HFFc6 (cell line): ENCODE measurements at places on chromosomes 5 and 9. TPM values are rescaled to one million over a fixed set of nuclear protein-coding genes. Genes with fewer than 3 reads are reported as not detected.
A peak's percentile ranks its signal among the peaks of the same experiment; 100 is the strongest.

DNA sequence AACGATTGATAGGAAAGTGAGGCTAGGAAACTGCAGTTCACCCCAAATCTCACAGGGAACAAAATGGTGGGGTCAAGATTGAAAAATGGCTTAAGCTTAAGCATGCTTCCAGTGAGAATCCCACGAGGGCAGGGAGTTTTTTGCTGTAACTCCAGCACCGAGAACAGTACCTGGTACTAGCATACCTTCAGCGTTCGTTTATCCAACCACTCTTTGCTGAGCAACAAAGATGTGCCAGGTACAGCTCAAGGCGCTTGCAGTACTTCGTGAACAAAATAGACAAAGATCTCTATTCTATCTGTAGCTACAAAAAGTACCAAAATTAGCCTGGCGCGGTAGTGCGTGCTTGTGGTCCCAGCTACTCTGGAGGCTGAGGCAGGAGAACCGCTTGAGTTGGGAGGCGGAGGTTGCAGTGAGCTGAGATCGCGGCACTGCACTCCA, 778 bp upstream of the PPP6C start:
- DNase-seq = no peak

- DNase-seq = no peak
These were observed 19.0 kb downstream of the NACC2 start for GRCh38 chr9:136075881-136076678.

DNA sequence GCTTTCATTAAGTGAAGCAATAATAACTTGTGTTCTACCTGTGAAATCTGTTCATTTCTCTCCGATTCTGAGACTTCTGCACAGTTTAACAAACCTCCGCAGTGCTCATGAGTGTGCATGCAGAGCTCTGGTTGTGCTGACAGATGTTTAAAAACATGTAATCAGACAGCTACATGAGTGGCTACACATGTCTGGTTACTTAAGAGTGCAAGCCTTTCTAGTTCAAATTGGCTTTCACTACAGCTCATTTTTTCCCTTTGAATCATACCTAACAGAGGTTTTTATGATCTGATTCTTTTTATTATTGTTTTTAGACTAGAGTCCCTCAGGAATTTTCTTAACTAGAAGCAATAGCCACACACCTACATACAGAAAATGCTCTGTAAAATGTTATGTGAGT, 310.2 kb downstream of the ARRDC3 start:
- peak; percentile 62 for DNase-seq

DNA sequence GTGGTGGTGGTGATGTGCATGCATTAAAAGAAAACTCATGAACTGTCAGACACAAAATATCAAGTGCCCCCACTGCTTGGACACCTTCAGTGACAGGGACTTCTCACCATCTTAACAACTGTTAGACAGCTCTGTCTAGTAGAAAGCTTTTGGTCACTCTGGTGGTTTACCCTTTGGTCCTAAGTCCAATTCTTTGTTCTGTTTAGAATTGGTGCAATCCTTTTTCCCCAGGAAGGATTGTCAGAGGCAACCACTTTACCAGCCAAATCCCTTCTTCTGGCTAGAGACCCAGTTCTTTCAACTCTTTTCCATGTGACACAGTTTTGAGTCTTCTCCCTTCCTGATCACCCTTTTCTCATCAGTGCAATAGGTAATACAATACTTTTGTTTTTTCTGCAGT, 140.2 kb downstream of the SEC61B start:
- DNase-seq = no peak

DNA sequence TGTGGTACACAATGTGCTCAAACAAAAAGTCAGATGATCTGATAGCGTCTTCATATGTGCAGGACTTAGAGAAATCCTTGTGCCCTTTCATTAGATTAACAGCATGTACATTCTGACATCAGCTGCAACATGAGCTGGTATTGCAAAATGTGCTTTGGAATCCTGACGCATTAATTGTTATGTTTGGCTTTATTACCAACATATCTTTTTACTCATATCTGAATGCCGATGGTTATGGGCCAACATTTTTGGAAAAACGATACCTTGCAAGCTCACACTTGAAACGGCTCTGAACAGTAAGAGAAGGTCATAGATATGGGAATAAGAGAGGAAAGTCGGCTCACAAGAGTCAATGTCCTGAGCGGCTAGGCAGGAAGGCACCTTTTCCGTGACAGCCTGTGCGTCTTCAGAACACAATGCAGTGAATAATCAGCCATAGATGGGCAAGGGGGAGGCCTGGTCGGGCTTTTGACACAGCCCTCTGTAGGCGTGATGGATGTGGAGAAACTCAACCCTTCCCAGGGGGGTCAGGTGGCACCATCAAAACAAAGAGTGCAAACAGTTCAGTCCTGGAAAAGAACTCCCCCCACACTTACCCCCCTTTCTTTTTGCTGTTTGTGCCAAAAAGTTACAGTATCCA, 36.4 kb upstream of the GAS1 start:
- DNase-seq = peak; percentile 74

- DNase-seq = peak; percentile 69
These were observed 26.3 kb downstream of the FAF2 start for GRCh38 chr5:176474476-176474875.

DNA sequence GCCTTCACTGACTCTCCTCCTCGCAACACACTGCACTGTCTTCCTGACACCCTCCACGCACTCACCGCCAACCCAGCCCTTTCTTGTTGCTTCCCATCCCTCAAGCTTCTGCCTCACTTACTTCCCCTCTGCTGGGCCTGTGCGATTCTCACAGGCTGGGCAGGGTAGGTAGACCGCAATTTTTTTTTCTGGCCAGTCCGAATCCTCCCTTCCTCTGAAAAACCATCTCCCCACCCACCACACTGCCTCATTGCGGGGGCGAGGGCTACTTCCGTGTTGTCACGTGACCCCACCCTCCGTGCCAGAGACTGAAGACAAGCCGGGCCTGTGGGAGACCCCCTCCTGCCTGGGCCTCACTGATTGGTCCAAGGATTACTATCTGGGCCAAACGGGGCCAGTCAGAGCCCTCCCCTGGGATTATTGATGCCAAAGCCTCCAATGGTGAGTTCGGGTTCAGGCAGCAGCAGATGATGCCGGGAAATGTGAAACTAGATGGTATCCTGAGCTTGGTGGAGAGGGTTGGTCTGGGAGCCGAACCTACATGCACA, 73.1 kb downstream of the STK10 start:
- no peak for DNase-seq

DNA sequence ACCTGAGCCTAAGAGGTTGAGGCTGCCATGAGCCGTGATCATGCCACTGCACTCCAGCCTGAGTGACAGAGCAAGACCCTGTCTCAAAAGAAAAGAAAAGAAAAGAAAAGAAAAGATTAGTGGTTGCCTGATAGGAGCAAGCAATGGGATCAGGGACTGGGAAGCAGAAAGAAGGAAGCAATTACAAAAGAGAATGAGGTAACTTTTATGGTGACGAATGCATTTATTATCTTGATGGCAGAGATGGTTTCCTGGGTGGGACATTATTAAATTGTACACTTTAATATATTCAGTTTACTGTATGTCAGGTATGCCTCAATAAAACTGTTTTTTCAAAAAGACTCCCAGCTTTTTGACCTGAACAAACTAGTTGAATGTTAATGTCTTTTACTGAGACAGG, 7.5 kb upstream of the PFDN1 start:
- DNase-seq = no peak

The FOXD4 gene
- total RNA-seq = 0.43 to 0.56 TPM (median 0.54 TPM) in 3 replicates

The SPINK6 gene
- not detected in 3 replicates for total RNA-seq

The PLK2 gene
- 46.5 to 80.1 TPM (median 62.0 TPM) in 3 replicates for total RNA-seq

The ENC1 gene
- total RNA-seq = 23.2 to 56.4 TPM (median 34.0 TPM) in 3 replicates

The GRIN1 gene
- 0.31 to 1.1 TPM in 2 of 3 replicates, not detected in the other for total RNA-seq
